ENCODE measurements at places on chromosomes 11 and 22.

DNA sequence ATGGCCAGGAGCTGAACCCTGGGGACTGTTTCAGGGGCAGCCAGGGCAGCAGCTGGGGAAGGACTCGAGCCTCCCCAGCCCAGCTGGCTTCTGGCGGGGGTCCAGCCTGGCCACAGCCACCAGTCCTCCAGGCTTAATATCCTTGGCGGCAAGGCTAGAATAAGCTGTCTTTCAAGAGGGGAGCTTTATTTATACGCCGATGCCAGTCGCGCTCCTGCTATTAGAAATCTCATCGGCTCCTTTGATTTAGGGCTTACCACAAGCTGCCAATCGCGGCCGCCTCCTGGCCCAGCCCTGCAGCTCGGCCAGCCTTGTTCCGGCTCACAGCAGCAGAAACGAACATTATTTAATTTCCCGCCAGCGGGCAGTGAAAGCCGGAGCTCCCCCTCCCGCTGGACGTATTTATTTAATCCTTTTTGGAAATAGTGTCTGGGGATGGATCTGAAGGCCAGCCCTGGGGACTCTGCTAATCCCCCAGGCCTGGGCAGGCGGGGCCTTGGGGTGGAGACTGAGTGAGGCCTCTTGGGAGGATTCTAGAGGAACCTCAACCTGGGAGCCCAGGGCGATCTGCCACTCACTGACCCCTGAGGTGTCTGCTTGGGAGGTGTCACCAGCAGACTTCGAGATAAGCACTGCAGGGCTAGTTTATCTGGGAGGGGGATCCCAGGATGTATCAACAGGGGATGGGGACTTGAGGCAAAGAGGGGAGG, 363.1 kb downstream of the MN1 start:
- no peak for DNase-seq

- DNase-seq, result no peak
These were observed 730 bp upstream of the TNNI2 start for GRCh38 chr11:1838077-1838425.

DNA sequence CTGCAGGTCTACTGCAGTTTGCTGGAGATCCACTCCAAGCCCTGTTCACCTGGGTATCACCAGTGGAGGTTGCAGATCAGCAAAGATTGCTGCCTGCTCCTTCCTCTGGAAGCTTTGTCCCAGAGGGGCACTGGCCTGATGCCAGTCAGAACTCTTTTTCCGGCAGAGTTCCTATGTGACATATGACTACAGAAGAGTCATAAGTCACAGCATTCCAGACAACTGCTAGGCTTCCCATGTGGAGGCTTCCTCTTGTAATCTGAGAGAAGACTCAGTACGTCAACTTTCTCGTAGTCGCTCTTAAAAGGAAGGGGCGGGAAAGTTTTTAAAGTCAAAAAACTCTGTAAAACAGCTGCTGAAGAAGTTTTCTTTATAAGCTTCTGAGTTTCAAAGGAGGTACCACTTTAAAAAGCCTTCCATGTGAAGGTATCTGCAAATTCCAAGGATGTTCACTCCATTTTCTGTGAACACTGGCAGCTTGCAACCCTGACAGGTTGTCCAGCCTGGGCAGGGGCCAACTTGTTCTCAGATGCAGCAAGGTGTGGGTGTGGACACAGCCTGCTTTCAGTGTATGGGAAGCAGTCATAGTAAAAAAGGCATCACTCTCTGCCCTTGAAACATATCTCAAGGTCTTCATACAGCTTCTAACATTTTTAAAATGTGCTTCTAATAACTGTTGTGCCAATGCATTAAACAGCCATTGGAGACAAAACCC, 97.8 kb downstream of the ME3 start:
- no peak for DNase-seq

GRCh38 chr11:720642-721246, 14.7 kb downstream of the EPS8L2 start:
- DNase-seq, result no peak

- no peak for DNase-seq
These were observed 19.4 kb downstream of the MED15 start for GRCh38 chr22:20526628-20527355.

GRCh38 chr11:123020968-123021367, 39.3 kb upstream of the BSX start:
- peak; percentile 3 for DNase-seq

DNA sequence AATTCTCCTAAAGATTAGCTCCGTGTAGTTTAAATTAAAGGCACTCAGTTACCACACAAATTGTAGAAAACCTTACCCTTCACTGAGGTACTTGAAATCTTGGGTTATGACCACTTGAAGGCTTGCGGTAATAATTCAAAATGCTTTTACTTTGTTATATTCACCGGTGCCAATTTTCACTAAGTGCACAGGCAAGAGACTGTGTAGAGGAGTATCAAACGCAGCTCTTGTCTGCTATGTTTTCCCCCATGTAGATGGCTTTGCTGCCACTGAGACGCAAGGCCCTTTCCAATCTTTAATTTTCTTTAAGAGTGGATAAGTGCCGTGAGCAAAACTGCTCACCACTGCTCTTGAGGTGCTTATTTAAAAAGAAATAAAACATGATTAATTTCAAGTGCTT, 155.8 kb downstream of the CADM1 start:
- DNase-seq, result no peak

DNA sequence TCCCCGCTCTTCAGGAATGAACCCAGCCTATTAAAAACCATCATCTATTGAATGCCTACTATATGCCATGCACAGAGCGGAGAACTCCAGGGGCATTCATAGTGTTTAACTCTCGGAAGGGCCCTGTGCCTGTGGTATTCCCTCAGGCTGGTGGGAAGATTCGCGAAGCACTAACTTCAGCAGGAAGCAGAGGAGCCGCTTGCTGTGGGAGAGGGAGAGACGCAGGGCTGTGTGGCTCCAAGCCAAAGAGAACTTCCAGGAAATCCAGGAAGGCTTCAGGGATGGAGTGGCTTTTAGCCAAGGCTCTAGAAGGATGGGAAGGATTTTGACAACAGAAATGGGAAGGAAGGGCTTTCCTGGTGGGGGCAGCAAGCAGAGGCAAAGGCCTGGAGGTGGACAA, 103.8 kb downstream of the TP53I11 start:
- no peak for DNase-seq

DNA sequence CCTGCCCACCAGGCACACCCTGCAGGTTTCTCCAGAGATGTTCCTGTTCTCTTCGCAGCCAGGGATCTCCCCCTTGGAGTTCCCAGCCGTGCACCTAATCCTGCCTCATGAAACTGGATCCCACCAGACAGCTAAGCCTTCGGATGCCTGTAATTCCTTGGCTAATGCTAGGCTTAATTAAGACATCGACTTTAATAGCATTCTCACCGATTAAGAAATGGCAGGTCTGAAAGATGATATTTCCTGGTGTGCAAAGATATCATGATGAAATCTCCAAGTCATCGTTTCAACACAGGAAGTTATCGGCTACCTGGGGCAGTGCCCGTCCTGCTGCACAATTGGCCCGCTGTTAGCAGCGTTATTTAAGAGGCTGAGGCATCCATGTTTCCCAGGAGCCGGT, 41.5 kb upstream of the CCND1 start:
- no peak for DNase-seq

DNA sequence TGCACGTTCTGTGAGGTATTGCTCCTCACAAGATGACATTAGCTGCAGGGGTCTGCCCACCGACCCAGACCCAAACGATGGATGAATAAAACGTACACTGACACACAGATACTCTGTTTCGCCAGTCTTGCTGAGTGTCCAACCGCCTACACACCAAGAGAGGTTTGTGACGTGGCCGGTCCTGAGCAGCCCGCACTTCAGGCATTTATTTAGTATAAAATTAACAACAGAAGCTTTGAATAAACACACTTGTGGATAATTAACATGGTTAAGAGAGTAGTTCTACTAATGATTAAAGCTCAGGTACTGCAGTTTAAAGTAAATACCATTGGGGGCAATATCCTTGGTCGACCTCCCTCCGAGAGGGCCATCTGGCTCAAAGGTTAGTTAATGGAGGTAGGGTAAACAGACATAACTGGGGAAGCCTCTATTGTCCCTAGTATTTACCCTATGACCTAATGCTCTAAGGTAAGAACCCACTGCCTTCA, 75.7 kb downstream of the CCDC83 start:
- no peak for DNase-seq

DNA sequence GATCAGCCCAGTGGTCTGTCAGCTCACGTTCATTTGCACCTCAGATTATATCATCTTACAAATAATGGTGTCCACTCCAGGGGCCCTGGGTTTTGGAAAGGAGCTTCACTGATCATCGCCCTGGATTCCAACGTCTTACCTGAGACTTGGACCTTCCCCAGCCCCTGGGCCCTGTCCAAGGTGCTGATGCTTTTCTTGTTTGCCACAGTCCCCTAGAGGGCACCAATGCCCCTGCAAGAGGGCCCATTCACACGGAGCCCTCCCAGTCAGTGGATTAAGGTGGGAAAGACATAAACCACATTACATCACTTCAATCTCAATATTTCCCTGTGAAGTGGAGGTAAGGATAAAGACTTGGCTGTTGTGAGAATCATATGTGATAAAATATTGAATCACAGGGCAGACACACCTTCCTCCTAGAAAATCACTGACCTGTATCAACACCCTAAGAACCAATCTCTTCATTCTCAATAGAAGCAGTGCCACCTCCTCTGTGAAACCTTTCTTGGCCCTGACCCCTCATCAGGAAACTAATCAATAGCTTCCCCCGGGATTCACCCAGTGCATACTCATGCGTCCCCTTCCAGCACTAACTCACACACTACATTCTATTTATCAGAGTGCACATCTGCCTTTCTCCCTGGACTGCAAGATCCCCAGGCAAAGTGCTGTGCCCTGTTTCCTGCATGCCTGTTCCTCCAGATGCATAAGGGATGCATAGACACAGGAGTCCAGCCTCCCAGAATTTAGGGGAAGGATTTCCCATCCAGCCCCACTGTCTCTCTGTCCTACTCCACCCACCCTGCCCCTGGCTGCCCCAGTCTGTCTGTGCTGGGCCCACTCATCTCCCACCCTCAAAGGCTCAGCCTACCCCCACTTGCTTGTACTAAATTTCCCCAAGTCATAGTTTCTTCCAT, 167.0 kb downstream of the BUD13 start:
- DNase-seq, result no peak

DNA sequence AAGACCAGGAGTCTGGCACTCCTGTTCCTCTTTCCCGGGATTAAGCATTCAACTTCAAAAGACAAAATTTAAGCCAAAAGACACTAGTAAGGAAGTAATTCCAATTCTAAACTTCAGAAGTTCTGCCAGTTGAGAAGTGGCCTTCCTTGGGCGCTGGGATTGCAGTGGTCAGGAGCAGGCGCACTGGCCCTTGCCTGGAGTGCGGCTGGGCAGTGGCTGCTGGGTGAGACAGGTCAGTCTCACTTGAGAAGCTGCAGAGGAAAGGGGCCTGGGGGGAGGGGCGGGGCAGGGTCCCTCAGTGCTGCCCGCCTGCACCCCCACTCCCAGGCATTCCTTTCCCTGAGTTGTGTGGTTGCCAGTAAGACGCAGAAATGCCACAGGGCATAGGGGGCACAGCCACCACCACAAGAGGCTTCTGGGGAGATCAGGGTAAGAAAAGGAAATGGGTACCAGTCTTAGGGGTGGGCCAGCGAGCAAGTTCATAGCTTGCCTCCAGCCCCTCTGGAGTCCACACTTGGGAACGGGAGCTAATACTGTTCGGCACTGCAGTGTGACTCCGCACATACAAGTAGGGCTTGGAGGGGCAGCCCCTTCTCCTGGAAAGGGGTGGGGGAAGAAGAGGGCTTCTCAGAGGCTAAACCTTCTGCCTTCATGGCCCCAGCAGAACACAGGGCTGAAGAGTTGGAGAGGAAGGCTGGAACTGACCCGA, 5.5 kb downstream of the MRPL49 start:
- no peak for DNase-seq

DNA sequence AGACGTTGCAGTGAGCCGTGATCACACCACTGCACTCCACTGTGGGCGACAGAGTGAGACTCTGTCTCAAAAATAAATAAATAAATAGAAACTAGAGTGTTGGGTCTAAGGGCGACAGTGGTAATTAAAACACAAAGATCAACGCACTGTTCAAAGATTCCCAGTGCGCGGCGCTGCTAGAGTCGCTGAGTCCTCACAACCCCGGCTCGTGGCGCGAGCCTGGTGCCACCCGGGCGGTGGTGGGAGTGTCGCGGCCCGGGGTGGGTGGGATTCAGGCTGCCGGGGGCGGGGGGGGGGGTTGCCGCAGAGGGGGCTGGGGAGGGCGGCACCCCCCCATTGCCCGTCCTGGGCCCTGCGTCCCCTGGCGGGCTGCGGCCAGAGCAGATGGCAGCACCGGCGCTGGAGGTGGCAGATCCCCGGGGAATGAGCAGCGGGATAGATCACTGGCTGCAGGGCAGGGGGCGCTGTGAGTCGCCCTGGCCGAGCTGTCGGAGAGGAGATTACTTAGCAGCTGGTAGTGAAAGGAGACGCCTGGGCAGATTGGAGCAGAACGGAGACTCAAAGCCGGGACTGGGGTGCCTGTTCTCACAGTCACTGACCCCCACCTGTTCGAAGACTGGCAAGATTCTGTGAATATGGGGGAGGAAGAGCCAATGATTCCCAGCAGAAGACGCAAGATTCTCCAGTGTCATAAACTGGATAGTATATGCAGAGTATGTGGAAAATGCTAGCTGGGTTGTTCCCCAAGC, 30.2 kb upstream of the APOBEC3A start:
- DNase-seq, result no peak

DNA sequence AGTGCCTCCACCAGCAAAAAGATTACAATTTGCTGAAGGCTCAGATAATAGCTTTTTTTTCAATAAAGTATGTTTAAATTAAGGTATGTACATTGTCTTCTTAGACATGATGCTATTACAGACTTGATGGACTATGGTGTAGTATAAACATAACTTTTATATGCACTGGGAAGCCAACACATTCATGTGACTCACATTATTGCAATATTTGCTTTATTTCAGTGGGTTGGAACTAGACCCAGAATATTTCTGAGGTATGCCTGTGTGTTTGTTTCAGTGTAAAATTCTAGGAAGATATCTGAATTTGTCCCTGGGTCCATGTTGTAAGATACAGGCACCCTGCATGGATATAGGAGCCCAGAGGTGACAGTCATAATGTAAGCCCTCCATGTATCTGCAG, 120.0 kb upstream of the BDNF start:
- DNase-seq, result no peak

GRCh38 chr22:39722032-39722325, 151.4 kb downstream of the CACNA1I start:
- DNase-seq, result no peak

DNA sequence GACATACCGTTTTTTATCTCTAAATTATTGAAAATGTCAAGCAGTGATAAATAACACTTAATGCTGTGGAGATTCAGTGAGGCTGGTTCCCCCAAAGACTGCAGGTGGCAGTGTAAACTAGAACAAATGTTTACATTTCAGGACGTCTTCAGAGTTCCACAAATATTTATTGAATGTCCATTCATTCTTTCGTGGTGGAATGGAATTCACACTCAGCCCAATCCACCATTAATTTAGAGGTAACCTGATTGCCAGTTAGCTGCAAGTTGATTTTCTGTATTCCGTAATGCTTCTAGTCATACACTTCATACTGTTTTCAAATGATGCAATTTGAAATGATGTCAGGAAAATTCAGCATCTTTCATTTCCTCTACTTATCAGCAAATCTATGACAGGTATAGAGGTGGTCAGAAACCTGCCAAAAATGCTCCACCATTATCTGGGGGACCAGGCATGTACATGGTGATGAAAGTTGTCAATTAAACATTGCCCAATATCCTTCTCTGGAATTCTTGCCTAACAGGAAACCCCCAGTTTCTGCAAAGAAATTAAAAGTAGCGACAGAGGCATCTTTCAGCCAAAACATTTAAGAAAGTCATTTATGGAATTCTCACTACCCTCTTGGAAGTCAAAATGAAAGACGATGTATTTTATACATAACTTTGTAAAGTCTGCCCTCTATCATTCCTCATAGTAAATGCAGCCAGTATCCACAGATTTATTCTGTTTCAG, 94.3 kb upstream of the BMAL1 start:
- DNase-seq, result no peak

- no peak for DNase-seq
These were observed 19.4 kb downstream of the OSBP2 start for GRCh38 chr22:30714062-30714461.

Data from stimulated activated CD4-positive, alpha-beta T cell treated with anti-CD3 and anti-CD28 coated beads, Interleukin-12 subunit alpha, Interleukin-12 subunit beta, amount 100 ng/mL, for 24 hours (primary cell).